ENCODE measurements at places on chromosomes 11 and 22. TPM values are rescaled to one million over a fixed set of nuclear protein-coding genes. Genes with fewer than 3 reads are reported as not detected.

APOA1 gene
- total RNA-seq, result not detected

SIRT3 gene
- total RNA-seq, result 17.5 TPM

THY1 gene
- total RNA-seq, result 1.6 TPM

DKK3 gene
- total RNA-seq, result 10.5 TPM

- H3K27ac ChIP-seq, result no peak overlapping the region
- no peaks in the 10 kb centered on the region for H3K36me3 ChIP-seq
- no peak for DNase-seq
- H3K4me3 ChIP-seq, result no peak overlapping the region
- no peaks in the 10 kb centered on the region for H3K27me3 ChIP-seq
- no peaks in the 10 kb centered on the region for H3K4me1 ChIP-seq
Measured at GRCh38 chr11:131458421-131458820, 88.0 kb downstream of the NTM start.

GRCh38 chr11:95678988-95679387 is 110.6 kb downstream of the FAM76B start:
- no peaks in the 10 kb centered on the region for H3K36me3 ChIP-seq
- no peak overlapping the region for H3K27ac ChIP-seq
- H3K4me1 ChIP-seq, result peaks cover 16% of the 10 kb centered on the region
- no peaks in the 10 kb centered on the region for H3K27me3 ChIP-seq
- H3K4me3 ChIP-seq, result no peak overlapping the region
- DNase-seq, result no peak

GRCh38 chr11:59801981-59802638 is 8.5 kb downstream of the MRPL16 start:
- H3K36me3 ChIP-seq, result peaks cover 83% of the 10 kb centered on the region
- H3K4me3 ChIP-seq, result peak overlapping the region; percentile 10
- peaks cover 8% of the 10 kb centered on the region for H3K4me1 ChIP-seq
- no peak for DNase-seq

DNA sequence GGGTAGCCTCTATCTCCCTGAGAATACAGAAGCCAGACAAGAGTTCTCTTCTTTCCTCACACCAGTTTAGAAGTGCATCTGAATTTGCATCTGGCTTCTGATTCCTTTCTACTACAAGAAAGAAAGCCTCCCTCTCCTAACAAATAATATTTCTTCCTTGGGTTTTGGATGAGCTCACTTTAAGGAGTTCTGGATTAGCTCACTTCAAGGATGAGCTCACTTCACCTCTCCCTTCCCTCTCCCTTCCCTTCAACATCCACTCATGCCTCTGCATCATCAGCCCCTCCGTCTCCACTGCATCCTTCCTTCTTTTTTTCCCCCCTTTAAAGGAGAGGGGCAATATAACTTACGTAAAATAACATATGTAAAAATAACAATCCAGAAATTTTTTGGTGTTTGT is 1.6 kb upstream of the MTNR1B start:
- no peaks in the 10 kb centered on the region for H3K4me1 ChIP-seq
- H3K27ac ChIP-seq, result no peak overlapping the region
- H3K36me3 ChIP-seq, result no peaks in the 10 kb centered on the region
- H3K4me3 ChIP-seq, result no peak overlapping the region
- DNase-seq, result no peak

DNA sequence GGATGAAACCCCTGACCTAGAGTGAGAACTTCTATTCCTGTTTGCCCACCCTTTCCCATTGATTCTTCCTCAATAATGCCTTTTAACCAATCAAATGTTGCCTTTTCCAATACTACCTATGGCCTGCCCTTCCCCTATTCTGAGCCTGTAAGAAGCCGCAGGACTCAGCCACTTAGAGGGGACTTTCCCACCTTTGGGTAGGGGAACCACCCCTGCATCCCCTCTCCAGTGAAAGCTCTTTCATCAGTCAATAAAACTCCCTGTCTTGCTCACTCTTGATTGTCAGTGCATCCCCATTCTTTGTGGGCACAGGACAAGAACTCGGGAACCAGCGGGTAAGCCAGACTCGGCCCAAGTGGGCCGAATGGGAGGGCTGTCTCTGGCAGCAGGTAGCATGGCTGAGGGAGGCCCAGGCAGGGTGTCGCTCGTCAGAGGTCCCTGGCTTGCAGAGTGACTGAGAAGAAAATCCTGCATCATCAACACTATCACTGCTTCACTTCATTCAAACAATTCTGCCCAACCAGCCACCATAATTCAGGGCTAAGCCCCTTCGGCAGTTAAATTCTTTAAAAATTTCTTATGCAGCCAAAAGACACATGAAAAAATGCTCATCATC is 30.4 kb downstream of the LDHAL6A start:
- no peak overlapping the region for H3K27ac ChIP-seq

- peaks cover 16% of the 10 kb centered on the region for H3K36me3 ChIP-seq
- H3K27ac ChIP-seq, result no peak overlapping the region
- no peak for DNase-seq
- H3K27me3 ChIP-seq, result no peaks in the 10 kb centered on the region
- peaks cover 6% of the 10 kb centered on the region for H3K4me1 ChIP-seq
Measured at GRCh38 chr11:2975594-2975993, 16.5 kb downstream of the NAP1L4 start.

DNA sequence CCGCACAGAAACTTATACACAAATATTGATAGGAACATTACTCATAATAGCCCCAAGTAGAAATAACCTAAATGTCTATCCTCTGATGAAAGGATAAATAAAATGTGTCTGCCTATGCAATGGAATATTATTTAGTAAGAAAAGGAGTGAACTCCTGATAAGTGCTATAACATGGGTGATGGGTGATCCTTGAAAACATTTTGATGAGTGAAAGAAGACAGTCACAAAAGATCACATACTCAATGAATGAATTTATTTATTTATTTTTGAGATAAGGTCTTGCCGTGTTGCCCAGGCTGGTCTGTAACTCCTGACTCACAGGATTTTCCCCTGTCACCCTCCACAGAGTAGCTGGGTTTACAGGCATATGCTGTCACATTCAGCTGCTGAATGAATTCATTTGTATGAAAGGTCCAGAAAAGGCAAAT is 17.3 kb downstream of the RNF121 start:
- no peaks in the 10 kb centered on the region for H3K36me3 ChIP-seq
- no peak for DNase-seq
- H3K4me1 ChIP-seq, result peaks cover 43% of the 10 kb centered on the region
- H3K27ac ChIP-seq, result no peak overlapping the region
